ENCODE measurements at places on chromosomes 12 and 14.

DNA sequence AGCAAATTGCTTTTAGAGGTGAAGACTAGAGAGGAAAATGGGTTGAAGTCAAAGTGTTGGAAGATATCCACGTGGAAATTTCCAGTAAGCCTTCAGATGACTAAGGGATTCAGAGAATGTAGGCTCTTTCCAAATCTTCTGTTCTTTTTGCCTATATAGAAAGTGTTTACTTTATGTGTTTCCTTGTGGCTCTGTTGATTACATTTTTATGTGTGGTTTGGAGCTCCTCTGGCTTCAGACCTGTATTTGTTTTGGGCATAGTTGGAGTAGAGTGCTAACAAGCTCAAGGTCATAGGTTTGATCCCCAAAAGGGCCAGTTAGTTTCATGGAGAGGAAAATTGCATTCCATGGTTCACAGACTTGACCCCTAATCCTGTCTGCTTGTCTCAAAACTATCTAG lies 91.9 kb downstream of the IGF1 start:
- no peak for DNase-seq

DNA sequence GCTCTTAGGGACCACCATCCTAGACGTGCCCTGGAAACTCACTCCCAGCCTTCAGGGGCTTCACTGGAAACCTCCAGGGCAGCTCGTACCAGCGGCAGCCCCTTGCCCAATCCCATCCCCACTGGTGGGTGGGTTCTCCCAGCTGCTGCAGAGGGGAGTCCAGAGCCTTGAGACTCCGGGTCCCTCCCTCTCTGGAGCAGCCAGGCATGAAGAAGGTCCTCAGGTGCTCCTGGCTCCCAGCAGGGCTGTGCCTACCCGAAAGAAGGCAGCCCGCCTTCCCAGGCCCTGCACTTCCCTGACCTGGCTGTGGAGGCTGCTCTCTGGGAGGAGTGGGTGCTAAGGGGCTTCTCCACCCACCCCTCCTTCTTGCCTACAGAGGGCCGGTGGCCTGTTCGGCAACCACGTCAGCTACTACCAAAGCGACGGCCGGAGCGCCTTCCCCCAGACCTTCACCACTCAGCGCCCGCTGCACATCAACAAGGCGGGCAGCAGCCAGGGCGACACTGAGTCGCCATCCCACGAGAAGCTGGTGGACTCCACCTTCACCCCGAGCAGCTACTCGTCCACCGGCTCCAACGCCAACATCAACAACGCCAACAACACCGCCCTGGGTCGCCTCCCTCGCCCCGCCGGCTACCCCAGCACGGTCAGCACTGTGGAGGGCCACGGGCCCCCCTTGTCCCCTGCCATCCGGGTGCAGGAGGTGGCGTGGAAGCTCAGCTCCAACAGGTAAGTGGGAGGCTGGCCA lies 115.5 kb upstream of the FKBP4 start:
- DNase-seq = no peak

DNA sequence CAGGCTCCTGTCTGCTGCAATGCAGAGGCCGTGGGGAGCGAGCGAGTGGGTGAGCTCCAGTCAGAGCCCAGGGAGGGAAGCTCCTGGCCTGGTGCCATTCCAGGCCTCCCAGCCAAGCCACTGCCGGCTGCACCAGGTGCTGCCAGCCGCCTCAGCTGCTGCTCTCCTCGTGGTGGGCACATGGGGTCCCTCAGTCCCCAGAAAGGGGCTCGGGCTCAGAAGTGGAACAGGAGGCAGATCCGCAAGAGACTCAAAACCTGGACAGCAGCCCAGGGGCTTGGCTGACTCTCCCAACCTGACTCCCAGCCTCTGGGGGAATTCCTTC lies 2.4 kb downstream of the ABCB9 start:
- no peak for DNase-seq

GRCh38 chr12:12141000-12141399 lies 70.3 kb downstream of the BCL2L14 start:
- DNase-seq = no peak

DNA sequence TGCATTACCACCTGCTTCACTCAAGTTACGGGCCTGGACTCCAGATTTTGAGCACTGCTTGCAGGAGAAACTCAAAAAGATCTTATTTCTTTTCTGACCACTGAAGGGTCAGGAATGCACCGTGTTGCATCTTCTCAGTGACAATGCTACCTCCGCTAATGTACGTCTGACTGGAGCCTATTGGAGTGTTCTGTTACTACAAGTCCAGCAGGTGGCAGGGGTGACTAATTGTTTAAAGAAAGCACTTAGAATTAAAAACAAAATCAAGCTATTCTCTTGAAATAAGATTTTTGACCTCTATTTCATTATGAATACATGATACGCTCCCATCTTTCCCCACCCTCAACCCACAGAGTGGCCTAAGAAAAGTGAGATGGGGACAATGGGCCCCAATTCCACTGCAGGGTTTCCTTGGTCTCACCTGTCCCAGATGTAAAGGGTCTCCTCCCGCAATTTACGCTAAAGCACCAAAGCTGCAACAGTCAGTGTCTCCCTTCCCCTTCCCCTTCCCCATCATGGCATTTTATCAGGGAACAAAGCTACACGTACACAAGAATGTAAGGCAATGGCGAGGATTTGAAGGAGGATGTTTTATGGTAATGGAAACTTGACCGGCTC lies 2.2 kb downstream of the TBPL2 start:
- peak; percentile 51 for DNase-seq

- no peak for DNase-seq
Observed at GRCh38 chr14:65703996-65704395, 291.5 kb downstream of the FUT8 start.

- no peak for DNase-seq
Observed at GRCh38 chr12:93358058-93358457, 19.7 kb upstream of the NUDT4 start.

GRCh38 chr12:102302553-102302952 lies 104.9 kb upstream of the PMCH start:
- no peak for DNase-seq

- no peak for DNase-seq
Observed at GRCh38 chr12:45575823-45576475, 153.6 kb upstream of the ARID2 start.

GRCh38 chr14:85024931-85025330 lies 505.0 kb upstream of the FLRT2 start:
- DNase-seq = no peak

- no peak for DNase-seq
Observed at GRCh38 chr14:101184104-101184455, 280.6 kb upstream of the RTL1 start.

DNA sequence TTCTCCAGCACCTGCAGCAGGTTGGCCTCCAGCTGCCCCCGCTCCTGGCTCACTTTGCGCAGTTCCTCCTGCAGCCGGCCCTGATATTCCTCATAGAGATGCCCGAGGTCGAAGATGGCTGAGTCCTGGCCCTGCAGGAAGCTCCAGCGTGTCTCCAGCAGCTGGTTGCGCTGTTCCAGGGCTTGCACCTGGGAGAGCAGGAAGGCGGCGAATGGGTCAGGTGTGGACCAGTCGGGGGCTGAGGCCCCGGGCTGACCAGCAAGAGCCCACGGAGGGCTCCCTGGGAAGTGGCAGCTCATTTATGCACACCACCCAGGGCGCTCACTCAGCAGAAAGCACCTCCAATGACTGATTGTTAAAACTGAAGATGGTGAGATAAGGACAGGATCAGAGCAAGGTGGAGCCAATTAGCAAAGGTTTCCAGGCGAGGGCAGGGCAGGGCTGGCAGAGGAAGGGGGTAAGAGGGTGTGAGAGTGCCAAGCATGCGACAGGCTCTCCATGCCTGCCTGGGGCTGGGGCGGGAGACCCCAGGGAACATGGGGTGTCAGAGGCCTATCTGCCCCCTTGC lies 6.3 kb downstream of the KRT80 start:
- DNase-seq = no peak

DNA sequence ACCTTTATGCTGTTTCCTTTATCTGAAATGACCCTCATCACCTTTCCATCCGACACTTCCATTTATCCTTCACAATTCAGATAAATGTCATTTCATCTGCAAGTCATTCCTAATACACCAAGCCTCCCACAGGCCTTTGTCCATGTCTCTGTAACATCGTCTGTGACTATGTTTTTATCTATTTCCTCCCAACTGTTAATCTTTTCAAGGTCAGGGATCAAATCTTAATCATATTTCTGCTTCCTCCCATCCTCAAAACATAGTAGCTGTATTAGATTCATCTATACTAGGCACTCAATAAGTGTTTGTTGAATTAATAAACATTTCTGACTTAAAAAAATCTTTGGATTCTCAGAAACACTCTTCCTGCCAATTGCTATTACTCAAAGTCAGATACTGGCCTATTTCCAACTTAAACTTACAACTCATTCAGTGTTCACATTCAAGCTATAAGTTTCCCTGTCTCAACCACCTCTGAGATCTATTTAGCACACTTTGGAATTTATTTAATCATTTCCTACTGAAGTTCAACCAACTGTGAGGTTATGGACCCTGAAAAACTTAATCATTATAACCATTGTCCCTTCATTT lies 100.2 kb upstream of the ALX1 start:
- DNase-seq = no peak

Measured in SK-N-DZ (cell line).